NB4 (cell line): ENCODE measurements at places on chromosomes 4 and X.

GRCh38 chr4:6362243-6362885 is 92.7 kb downstream of the WFS1 start:
- DNase-seq, result no peak

DNA sequence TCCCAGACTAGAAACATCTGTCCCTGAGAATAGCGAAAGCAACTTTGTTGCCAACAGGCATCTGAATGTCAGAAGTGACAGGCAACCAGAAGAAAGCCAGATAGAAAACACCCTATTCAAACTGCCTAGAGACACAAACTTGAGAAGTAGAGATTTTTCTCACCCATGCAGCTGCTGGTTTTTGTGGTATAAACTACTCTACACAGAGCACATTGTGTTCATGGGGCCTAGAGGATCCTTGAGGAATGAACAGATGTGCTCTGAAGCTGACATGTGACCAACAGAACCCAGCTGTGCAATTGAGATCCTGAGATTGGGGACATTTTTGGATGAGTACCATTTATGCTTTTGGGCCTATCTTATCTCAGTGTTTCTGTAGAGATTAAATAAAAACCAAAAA is 63.6 kb upstream of the NRK start:
- DNase-seq, result no peak

DNA sequence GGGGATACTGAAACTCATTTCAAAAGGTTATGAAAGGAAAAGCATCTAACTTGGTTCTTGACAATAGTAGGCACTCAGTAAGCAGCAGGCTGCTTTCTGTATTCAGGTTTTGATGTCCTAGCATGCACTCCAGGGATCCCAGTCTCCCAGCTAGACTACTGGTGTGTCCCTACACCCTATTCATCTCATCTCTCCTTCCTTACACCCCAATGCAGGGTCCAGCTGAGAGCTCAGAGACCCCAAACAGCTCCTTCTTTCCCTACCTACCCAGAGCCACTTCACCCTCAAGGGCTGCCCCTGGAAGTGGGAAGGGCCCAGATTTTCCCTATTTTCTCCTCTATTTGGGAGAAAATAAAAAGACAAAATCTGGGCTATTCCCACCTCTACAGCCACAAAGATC is 1.6 kb upstream of the EFNB1 start:
- DNase-seq, result no peak

- DNase-seq, result no peak
These were observed 350.0 kb downstream of the SLC7A11 start for GRCh38 chr4:137892134-137892533.

- DNase-seq, result peak; percentile 38
These were observed 18.0 kb downstream of the FAM9A start for GRCh38 chrX:8783097-8783713.

DNA sequence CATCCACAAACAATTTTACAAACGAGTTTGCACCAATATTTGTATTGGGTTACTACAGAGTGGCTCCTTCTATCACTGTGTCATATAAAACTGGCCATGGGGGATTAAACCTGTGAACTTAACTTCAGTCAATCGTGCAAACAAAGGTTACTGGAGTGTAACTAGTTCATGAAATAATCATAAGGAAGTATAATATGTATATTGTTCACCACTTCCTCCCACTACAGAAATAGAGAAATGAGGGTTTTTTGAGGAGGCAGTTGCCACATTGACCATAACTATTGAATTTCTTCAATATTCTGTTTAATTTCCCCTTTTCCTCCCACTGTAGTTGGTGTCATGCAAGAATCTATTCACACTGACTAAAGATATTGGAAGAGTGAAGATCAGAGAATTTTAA is at the start of gene GPR82:
TSS of gene GPR82 (plus strand) at position 356 of the 400 bp plus-strand sequence. CDS start 2,846 bp downstream, outside the sequence.
- DNase-seq, result peak; percentile 25

GRCh38 chr4:164591666-164592065 is 162.3 kb upstream of the SMIM31 start:
- no peak for DNase-seq

DNA sequence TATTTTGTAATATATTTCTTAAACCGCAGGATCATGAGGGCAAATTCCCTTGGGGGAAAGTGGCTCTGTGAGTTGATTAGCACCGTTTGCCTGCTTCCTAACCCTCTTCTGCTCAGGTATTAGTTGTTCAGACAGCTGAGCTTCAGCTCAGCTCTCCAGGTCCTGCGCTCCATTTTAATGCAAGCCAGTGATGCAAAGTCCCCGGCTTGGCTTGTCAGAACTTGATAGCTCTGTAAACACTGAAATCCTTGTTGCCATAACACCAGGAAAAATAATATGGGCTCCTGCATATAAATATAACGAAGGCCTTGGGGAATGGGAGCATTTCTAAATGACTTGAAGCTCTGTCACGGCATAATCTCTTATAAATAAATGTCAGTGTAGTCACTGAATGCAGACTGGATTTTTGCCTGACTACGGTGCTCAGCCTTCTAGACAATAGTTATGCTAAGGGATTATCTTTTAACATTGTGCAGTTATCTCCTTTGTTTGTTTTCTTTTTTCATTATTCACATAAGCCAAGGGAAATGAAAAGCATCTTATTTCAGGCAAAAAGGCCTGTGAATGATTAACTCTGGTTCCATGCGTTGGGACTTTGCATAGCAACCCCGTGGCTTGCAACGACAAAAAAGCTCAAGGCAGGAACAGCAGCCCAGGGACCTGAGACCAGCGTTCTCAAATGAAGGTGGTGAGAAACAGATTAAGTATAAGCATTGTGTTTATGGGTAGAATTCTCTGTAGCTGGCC is 253.2 kb downstream of the SPRY1 start:
- peak; percentile 77 for DNase-seq

DNA sequence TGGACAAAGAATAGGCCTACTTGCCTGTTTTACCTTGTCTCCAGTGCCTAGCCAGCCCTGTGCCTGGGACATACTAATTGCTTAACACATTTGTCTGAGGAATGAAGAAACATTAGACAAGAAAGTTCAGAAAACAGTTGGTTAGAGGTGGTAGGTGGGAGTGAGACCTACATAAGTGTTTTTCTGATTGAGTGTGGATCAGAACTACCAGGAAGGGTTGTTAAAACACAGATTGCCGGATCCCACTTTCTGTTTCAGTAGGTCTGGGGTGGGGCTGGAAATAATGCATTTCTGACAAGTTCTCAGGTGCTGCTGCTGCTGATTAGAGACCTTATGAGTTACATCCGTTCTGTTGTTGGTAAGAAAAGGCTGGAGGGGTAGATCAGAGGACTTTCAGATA is 5.7 kb upstream of the JADE1 start:
- DNase-seq, result no peak

DNA sequence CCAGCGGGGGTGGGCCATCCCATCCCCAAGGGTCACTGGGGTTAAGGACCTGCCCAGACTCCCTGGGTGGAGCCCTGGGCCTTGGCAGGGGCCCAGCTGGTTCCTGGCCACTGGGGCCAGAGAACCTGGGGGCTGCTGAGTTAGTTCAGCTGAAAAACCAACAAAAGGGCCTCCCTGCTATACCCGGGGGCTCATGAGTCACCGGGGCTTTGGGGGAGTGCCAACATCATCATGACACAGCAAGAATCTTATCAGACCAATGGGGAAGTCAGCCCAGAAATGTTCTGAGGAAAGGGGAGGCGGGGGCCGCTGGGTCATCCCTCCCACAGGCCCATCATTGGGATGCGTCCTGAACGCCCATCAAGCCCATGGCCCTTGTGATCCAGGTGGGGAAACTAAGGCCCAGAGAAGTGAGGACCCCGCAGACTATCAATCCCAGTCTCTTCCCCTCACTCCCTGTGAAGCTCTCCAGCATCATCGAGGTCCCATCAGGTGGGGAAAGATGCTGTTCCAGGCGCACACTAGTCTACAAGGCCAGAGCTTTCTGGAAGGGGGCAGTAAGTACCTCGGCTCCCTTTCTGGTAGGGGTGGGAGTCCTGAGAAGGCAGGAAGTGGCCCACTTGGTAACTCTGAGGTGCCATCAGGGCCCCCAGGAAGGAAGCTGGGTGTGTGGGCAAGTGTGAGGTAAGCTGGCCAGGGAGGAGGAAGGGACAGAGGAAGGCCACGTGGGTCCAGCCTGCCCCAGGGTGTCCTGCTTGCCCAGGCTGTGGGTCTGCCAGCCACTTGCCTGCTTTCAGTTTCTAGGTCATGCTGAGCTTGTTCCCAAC is 4.5 kb downstream of the G6PD start:
- DNase-seq, result peak; percentile 91

- no peak for DNase-seq
These were observed 90.4 kb downstream of the SLC16A2 start for GRCh38 chrX:74511704-74512103.

GRCh38 chrX:6432226-6432625 is 102.7 kb downstream of the VCX3A start:
- no peak for DNase-seq

DNA sequence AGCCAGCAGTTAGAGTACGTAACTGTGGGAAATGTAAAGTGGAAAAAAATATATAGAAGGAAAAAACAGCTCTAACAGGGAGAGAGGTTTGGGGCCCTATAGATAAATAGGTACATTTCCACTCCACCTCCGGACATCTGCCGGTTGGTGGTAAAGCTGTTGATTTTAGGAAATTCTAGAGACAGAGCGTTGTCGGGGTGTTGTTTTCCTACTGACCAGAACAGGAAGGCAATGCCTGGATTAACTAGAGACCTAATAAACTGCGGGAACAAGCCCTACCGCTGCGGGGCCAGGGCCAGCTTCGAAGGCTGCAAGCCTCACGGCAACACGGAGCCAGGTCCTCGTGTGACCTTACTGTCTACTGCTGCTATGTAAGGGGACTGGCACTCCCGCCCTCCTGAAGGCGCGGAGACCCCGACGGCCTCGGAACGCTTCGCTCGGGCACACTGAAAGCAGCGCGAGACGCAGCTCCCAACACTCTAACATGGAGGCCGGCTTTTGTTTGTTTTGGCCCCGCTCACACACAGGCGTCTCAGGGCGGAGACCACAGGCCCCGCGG is 702 bp upstream of the CDKN2AIP start:
- no peak for DNase-seq

- DNase-seq, result peak; percentile 1
These were observed 1.7 kb upstream of the AFP start for GRCh38 chr4:73434311-73434710.

DNA sequence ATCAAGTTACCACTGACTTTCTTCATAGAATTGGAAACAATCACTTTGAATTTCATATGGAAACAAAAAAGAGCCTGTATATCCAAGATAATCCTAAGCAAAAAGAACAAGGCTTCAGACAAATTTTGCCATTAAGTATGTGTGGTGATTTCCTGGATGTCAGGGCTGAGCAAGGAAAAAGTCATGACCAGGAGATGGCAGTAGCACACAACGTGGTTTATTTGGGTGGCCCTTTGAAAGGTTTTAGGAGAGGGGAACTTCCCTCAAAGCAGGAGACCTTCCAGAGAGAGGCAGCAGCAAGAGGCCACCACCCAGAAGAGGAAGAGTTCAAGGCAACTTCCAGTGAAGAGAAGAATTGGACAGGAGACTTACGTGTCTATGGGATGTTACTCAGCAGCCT is 18.1 kb upstream of the ZXDB start:
- peak; percentile 57 for DNase-seq

DNA sequence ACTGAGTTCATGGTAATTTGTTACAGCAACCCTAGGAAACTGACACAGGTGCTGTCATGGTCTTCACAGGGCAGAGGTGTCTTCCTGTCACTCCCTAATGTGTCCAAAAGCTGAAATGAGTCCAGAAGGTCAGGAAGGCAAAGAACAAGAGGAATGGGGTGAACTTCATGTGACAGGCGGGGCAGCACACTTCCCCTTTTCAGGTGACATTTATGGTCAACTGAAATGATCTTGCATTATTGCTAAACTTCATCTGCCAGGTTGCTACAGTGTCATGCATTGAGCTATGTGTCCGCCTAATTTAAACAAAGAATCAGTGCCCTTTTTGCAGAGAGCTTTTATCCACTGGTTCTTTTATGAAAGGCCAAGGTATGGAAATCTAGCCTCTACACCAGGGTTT is 15.9 kb upstream of the CCDC149 start:
- peak; percentile 41 for DNase-seq

GRCh38 chr4:99383399-99383798 is 30.9 kb upstream of the ADH1C start:
- DNase-seq, result no peak

DNA sequence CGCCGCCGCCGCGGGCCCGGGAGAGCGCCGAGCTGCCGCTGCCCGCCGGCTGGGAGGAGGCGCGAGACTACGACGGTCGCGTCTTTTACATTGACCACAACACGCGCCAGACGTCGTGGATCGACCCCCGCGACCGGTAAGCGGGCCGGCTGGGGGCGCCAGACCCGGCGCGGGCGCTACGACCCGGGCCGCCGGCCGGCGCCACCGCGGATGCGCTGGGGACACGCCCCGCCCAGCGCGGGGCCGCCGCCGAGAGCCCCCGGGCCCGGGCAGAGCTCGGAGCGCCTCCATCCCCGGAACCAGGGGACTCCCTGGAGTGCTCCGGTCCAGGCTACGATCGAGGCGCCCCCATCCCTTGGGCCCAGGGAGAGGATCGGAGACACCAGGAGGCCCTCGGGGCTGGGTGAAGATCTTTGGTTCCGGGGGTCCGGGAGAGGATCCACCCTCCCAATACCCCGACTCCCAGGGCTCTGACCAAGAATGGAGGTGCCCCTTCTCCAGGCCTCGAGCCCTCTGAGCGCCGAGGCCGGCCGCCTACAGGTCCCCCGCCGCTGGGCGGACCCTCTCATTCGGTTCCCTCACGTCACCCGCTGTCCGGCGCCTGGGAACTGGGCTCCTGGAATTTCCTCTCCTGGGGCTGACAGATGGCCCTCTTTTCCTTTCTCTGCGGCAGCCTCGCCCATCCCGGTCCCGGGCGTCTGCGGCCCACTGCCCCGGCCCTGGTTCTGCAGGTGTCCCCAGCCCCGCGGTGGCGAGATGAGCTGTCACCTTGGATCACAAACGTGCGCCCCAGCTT is 48.8 kb downstream of the CLDN34 start:
- no peak for DNase-seq

GRCh38 chr4:28682847-28683246 is 1822.2 kb downstream of the STIM2 start:
- no peak for DNase-seq

DNA sequence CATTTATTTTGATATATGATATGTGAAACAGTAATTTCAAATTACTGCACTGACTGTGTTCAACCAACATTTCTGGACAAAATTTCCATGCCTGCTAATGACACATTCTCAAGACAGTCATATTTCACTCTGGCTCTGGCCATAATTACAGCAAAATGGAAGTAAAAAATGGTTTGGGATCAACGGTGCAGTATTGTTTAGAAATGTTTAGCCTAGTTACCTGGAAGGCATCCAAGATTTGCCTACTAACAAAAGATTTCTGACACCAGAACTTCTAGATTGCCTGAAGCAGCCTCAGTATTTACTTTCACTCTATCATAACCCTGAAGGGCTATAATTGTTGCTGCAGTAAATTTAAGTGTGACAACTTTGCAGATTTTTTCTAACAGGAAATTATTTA is 416.3 kb downstream of the PCDH10 start:
- no peak for DNase-seq
